Sigmoid colon (tissue), 7 donors: ENCODE measurements at places on chromosomes 2 and 18. TPM values are rescaled to one million over a fixed set of nuclear protein-coding genes. Genes with fewer than 3 reads are reported as not detected.

IGFBP5 gene
- 131 TPM for polyA plus RNA-seq

DSC3 gene
- not detected for polyA plus RNA-seq

DNA sequence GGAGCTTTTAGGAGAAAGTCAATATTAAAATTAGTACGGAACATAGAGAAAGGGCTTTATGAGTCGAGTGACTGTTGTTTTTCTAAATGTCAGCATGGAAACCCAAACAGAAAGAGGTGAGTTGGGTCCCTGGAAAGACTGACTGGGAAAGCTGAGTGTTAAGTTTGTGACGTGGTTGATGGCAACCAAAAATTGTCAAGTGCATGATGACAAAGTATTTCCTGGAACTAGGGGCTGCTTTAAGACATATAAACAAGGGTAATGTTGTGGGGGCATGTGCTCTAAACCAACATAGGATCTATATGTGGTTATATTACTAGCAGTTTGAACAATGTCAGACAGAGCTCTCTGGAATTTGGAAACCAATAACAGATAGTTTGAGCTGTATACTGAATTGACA lies 50.9 kb upstream of the GPD2 start:
- no peak overlapping the region for H3K4me3 ChIP-seq
- H3K27me3 ChIP-seq = no peaks in the 10 kb centered on the region

- H3K4me1 ChIP-seq = no peaks in the 10 kb centered on the region
- DNase-seq = no peak
- H3K36me3 ChIP-seq = no peaks in the 10 kb centered on the region
- no peak overlapping the region for H3K4me3 ChIP-seq
- no peaks in the 10 kb centered on the region for H3K27me3 ChIP-seq
- H3K27ac ChIP-seq = no peak overlapping the region
Measured at GRCh38 chr2:110837446-110838409, 105.4 kb downstream of the ACOXL start.

- H3K36me3 ChIP-seq = no peaks in the 10 kb centered on the region
- no peak overlapping the region for H3K4me3 ChIP-seq
- DNase-seq = no peak
- H3K27ac ChIP-seq = no peak overlapping the region
- H3K4me1 ChIP-seq = peaks cover 6% of the 10 kb centered on the region
- no peaks in the 10 kb centered on the region for H3K27me3 ChIP-seq
Measured at GRCh38 chr18:8468921-8469335, 140.3 kb upstream of the RAB12 start.

DNA sequence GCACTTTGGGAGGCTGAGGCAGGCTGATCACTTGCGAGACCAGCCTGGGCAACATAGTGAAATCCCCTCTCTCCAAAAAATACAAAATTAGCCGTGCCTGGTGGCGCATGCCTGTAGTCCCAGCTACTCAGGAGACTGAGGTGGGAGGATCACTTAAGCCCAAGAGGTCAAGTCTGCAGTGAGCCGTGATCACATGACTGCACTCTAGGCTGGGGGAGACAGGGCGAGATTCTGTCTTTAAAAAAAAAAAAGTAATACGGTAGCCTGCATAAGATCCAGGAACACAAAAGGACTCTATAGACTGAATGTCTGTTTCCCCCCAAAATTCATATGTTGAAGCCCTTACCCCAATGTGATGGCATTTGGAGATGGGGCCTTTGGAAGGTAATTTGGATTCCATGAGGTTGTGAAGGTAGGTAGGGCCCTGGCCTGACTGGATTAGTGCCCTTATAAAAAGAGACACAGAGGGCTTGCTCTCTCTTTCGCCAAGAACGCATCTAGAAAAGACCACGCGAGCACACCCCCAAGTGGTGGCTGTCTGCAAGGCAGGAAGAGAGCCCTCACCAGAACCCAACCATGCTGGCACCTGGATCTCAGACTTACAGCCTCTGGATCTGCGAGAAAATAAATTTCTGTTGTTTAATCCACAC lies 17.0 kb downstream of the MBOAT2 start:
- DNase-seq = no peak
- no peaks in the 10 kb centered on the region for H3K4me1 ChIP-seq
- no peak overlapping the region for H3K27ac ChIP-seq
- H3K27me3 ChIP-seq = no peaks in the 10 kb centered on the region
- no peak overlapping the region for H3K4me3 ChIP-seq
